ENCODE measurements at places on chromosomes 5 and 9.

GRCh38 chr9:77714077-77714549, 66.0 kb upstream of the GNA14 start:
- DNase-seq, result no peak

DNA sequence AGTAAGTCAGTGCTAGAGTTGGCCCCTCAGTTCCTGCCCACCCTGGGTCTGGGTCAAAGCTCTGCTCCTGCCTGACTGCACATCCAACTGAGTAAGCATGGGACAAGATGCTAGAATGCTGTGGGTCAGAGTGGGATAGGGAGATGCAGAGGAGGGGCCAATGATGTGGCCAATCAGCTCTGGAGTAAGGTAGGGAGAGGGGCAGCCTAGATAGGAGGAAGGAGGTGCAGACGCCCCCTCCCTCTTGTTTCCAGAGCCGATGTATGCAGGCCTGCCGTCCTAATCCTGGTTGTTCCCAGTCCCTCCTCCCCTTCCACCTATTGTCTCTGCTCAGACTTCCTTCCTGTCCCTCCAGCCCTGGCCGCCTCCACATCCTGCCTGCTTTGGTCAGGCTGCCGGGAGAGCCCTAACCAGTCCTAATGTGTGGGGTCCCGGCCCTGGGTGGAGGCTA, 1.3 kb downstream of the ARAP3 start:
- no peak for DNase-seq

GRCh38 chr5:1642621-1643061, 118.9 kb upstream of the LPCAT1 start:
- no peak for DNase-seq

DNA sequence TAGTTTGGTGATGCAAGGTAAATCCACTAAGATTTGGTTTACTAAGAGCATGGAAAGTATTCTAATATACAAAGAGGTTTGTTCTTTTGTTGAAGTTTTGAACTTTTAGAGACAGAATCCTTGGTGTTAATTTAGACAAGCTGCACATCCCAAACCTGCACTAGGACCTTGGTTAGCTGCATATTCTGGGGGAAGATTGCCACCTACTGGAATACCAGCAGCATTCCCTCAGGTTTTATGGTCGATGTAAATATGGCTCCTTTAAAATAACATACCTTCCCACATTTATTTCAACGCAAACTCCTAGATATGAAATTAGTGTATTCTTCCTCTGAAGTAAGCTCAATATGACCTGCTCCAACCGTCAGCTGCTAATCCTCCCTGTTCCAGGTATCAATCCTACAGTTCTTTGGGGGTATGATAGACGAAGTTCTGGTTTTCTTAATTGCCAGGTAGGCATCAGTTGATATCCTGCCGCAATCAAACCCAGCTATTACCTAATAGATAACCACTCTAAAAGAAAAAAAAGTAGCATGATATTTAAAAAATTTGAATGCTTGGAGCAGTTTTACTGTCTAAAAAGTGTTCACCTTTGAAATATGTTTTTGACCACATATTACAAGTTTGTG, 624.1 kb downstream of the ISL1 start:
- DNase-seq, result no peak

DNA sequence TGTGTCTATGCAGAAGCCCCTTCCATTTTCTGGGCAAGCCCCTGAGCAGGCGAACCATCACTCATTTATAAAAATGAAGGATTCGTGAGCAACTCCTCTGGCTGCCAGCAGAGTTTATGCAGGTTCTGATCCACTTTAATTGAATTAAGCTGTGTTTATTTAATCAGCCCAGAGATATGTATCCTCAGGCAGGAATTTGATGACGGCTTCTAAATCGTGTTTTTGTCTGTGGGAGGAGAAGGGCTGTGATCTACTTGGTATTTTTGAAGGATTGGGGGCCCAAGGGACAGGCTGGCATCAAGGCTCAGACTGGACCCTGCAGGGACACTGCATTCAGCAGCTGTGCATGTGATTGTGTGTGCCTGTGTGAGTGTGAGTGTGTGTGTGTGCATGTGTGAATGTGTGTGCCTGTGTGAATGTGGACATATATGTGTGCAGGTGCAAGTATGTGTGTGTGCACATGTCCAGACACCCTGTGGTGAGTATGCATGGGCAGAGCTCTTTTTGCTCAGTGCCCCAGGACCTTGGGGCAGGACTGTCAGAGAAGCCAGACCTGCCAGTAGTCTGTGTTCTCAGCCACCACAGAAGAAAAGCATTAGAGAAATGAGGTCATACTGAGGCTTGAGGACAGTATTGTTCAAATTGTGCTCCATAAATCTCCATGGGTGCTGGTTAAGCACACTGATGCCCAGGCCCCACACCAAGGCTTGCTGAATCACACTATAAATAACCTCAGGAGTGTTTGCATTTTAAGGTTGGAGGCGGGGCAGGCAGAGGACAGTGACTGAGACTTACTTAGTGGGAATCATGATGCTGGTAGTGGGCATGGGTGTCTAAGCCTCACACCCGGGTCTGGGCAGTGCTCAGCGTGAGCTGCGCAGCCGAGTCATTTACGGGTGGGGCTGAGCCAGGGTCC, 164.0 kb downstream of the CARTPT start:
- DNase-seq, result no peak

DNA sequence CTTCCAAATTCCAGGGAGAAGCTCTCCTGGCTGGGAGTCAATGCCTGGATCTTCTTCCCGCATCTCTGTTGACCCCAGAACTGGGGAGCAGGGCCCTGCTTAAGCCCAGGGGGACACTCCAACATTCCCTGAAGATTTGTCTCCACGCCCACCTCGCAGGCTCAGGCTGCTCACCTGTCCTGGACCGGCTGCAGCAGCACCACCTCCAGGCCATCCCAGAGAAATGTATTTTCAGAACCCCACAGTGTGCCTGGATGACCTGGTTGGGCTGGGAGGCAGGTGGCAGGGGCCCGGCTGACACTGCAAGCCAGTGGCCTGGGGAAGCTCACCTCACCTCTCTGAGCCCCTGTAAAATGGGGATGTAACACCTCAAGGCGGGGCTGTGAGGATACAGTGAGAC, 27.1 kb upstream of the ZBTB43 start:
- DNase-seq, result no peak

DNA sequence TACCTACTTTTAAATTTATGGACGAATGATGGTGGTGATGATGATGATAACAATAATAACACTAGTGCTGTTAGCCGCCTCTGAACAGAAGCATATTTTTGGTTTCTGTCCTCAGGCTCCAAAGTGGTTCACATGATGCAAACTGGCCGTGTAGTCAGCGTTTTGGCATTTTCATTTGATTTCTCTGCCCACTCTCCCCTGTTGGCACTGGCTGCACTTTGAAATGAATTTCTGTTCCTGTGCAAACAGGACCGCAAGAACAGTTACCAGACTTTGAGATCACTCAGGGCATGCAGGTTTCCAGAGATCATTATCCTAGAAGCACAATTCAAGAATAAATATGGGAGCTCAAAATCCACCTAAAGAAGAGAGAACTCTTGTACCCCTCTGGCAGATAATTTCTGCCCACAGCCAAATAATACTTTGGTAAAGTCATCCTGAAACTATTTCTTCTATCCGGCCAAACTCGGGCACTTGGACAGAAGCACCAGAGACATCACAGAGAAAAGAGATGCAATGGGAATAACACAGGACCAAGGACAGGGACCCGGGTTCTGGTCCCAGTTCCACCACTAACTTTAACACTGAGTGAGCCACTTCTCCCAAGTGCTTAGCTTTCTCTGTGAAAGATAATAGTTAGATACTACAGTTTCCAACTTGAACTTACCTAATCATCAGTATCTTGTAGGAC, 201.7 kb upstream of the PTGER4 start:
- no peak for DNase-seq

- no peak for DNase-seq
Measured at GRCh38 chr5:66413931-66414330, 182.3 kb upstream of the MAST4 start.

DNA sequence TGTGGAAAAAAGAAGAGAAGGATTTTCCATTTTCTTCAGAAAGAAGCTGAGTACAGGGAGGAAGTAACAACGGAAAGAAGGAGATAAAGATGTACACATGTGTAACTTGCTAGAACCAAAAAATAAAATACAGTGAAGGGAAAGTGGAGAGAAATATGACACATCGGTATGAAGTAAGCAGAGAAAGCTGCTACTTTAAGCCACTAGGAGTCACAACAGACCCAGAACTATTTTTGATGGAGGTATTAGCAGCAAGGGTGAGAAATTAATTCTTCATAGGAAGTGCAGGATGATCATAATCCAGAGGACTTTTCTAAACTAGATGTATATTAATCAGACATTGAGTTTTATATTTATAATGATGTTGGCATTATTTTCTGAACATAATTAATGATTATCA, 88.5 kb downstream of the FAM174A start:
- DNase-seq, result no peak

DNA sequence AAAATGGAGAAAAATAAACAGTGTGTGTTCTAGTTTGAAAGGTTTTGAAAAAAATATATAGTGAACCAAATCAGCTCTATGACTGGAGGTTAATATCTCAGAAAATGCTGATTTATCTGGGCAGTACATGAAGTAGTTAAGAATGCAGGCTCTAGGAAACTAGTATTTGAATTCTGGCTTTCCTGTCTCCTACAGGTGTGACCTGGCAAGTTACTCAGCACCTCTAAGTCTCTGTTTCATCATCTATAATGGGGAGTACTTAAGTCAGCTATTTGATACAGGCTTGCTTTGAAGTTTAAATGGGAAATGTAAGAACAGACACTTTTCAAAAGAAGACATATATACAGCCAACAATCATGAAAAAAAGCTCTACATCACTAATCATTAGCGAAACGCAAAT, 5.2 kb downstream of the GRAMD2B start:
- DNase-seq, result no peak

GRCh38 chr5:66585291-66585690, 10.9 kb upstream of the MAST4 start:
- no peak for DNase-seq

- no peak for DNase-seq
Measured at GRCh38 chr5:59351076-59351794, 542.3 kb downstream of the PDE4D start.

GRCh38 chr5:133129950-133130349, 78.1 kb downstream of the HSPA4 start:
- DNase-seq, result no peak

- DNase-seq, result no peak
Measured at GRCh38 chr9:107438211-107439031, 51.1 kb downstream of the KLF4 start.

- DNase-seq, result no peak
Measured at GRCh38 chr9:112110094-112110776, 64.9 kb downstream of the SUSD1 start.

DNA sequence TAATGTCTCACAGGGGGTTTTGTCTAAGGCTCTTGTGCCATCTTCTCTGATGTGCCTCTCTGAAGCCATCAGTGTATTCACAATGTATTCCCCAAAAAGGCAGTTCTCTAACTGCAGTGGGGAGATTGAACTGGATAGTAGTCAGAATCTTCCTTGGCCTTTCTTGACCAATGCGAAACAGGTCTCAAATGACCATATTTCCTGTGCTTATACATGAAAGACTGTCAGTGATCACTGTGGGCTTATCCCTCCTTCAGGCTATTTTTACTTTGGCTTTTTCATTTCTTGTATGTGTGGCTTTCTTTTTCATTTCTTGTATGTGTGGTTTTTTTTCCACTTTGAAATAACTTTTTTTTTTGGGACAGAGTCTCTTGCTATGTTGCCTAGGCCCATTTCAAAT, 19.7 kb downstream of the HMGXB3 start:
- DNase-seq, result no peak

GRCh38 chr9:35611230-35611797, 6.3 kb downstream of the TESK1 start:
- peak; percentile 25 for DNase-seq

GRCh38 chr5:71503536-71503935, 48.1 kb downstream of the BDP1 start:
- DNase-seq, result no peak

GRCh38 chr9:101566904-101567724, 27.7 kb downstream of the PPP3R2 start:
- DNase-seq, result peak; percentile 12

DNA sequence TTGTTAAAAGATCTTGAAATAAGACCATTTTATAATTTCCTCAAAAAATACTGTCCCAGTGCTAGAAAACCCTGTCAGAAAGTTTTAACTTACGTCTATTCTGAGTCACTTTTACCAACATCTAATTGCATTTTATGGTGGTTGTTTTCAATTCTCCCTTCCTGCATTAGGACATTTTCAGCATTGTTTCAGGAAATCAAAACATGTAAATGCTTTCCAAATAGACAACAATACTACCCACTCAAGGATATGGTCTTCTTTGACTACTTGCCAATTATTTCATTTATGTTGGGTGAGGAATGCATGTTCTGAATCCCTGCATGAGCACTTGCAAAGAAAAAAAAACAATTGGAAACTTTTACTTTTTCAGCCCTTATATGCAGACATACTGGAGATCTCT, 284.6 kb upstream of the PDE4D start:
- no peak for DNase-seq

DNA sequence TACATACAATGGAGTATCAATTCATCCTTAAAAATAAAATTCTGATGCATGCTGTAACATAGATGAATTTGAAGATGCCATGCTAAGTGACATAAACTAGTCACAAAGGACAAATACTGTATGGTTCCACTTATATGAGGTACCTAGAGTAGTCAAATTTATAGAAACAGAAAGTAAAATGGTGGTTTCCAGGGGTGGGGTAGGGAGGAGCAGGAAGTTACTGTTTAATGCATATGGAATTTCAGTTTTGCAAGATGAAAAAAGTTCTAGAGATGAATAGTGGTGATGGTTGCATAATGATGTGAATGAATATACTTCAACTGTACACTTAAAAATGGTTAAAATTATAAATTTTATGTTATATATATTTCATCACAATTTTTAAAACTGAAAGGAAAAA, 57.3 kb upstream of the FNIP1 start:
- no peak for DNase-seq

DNA sequence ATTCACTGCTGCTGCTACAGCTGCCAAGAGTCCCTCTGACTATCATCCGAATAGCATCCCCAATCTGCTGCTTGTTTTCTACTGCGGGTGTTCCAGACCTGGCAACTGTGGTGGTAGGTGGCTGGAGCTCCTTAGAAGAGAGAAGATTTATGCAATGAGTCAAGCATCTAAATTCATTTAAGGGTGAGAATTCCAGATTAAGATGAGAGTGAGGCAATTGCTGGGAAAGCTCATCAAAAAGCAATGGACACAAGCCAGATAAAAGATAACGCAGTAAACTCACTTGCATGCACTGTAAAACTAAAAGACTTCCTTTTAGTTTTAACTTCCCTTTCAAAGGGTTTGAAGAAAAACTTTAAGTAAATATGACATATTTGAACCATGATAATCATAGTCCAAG, 3.9 kb downstream of the PLK2 start:
- no peak for DNase-seq

- no peak for DNase-seq
Measured at GRCh38 chr9:4922101-4922500, 63.0 kb upstream of the JAK2 start.

GRCh38 chr9:131469356-131469755, 33.4 kb upstream of the POMT1 start:
- no peak for DNase-seq

DNA sequence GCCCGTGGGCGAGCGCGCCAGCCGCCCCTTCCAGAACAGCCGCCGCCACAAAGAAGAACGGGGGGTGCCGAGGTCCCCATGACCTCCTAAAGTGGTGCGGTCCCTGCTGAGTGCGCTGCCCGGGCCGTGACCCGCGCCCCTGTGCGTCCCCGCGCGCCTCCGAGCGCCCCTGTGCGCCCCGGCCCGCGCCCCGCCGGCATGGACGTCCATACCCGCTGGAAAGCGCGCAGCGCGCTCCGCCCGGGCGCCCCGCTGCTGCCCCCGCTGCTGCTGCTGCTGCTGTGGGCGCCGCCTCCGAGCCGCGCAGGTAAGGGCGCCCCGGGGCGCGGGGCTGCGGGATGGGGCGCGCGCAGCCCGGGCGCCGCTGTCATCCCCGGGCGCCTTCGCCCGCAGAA, 384 bp downstream of the COL5A1 start:
- no peak for DNase-seq

Data from stimulated activated CD4-positive, alpha-beta T cell treated with anti-CD3 and anti-CD28 coated beads, TNF-alpha, amount 100 ng/mL, for 24 hours (primary cell).